ENCODE measurements at places on chromosomes 16 and 17. TPM values are rescaled to one million over a fixed set of nuclear protein-coding genes. Genes with fewer than 3 reads are reported as not detected.

ENO3 gene
- 5.1 TPM for total RNA-seq

FBXL16 gene
- total RNA-seq = 0.22 TPM

RBFOX1 gene
- total RNA-seq = not detected

NUP93 gene
- total RNA-seq = 124 TPM

DNA sequence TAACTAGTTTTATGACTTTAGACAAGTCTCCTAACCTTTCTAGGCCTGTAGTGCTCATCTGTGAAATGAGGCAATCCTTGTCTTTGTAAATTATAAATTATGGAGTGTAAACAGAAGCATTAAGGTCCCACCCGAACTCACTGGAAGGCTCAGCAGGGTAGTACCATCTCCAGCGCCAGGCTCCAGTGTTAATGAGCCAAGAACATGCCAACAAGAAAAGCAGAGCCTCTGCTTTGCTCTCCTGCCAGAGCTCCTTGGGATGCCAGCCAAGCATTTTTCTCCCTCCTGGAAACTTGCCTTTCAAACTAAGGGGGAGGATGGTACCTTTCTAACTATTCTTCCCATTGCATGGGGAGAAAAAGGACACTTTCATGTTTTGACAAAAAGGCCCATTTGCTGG lies 14.9 kb downstream of the LIMD2 start:
- DNase-seq = no peak

DNA sequence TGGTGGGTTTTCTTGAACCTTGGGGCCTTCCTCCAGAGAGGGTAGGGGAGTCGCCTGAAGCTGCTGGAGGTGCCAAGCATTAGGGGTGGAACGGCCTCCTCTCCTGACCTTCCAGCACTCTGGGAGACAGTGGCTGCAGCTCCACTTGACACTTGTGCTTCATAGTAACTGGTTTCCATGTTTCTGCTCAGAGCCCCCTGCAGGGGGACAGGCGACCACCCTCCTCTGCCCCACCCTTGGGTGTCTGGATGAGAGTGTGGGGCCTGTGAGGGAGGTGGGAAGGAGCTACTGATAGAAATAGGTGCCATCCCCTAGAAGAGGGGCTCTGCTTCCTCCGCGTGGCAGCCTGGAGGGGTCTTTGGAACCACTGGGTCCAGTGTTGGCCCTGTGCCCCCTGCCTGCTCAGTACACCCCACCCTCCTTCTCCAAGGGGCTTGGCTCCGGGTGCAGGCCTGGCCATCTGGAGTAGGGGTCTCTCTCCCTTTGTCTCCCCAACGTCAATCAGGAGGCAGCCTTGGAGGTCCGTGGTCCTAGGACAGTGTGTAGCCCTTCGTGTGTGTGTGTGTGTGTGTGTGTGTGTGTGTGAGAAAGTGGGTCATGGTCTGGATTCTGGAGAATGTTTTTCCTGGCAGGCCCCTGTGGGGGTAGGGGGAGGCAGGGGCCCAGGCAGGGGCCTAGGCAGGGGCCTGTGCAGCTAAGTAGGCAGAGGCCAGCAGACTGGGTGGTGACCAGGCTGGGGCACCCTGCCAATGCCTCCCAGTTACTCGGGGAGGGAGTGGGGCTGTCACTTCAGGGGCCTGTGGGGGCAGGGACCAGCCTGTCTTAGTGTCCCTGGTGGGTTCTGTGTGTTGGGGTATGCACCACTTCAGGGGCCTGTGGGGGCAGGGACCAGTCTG lies 4.9 kb downstream of the LASP1 start:
- DNase-seq = no peak

- no peak for DNase-seq
Measured at GRCh38 chr17:61149862-61150362, 249.7 kb upstream of the TBX2 start.

DNA sequence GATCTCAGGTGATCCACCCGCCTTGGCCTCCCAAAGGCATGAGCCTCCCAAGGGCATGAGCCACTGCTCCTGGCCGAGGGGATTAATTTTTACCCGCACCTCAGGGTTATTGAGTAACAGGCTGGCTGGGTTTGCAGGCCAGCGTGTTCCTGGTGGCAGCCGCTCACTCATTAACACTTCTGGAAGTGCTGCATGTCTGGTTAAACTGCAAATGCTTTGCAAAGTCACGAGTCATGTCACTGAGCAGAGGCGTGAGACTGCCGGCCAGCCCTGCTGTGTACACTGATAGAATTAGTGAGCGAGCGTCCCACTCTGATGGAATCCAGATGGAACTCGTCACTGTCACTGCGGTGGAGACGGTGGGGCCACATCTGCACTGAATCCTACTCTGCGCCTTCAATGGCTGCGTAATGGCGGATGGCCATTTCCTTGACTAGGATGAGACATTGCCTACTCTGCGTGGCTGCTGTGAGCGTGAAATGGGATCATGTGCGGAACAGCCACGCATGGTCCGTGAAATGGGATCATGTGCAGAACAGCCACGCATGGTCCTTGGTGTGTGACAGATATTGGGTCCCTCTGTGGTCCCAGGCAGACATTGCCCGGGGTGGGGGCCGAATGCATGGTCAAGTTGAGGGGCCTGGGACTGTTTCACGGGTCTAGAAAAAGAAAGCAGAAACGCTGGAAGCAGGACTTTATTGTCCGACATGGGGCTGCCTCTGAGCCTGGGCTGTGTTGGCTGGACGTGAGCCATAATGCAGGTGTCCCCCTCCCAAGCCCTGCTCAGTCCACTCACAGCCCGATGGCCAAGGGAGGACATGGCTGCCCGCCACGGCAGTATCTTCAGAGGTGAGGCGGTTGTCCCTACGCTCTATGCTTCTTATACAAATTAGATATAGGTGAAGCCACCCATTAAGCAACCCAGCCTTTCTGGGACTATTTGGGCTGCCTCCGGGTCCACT lies 740 bp upstream of the SLC5A10 start:
- DNase-seq = no peak

DNA sequence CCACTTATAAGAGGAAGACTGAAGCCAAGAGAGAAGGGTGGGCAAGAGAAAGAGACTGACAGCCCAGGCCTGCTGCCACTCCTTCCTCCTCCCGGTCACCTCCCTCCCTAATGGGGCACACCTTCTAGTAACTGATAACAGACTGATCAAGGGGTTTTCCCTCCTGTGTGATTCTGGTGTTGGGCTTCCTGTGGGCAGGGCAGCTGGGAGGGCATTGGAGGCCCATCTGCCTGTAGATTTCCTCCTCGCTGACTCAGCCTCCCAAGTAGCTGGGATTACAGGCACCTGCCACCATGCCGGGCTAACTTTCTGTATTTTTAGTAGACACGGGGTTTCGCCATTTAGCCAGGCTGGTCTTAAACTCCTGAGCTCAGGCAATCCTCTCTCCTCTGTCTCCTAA lies 16.2 kb downstream of the CA4 start:
- no peak for DNase-seq

- DNase-seq = no peak
Measured at GRCh38 chr17:76123749-76124581, 17.1 kb downstream of the FOXJ1 start.

DNA sequence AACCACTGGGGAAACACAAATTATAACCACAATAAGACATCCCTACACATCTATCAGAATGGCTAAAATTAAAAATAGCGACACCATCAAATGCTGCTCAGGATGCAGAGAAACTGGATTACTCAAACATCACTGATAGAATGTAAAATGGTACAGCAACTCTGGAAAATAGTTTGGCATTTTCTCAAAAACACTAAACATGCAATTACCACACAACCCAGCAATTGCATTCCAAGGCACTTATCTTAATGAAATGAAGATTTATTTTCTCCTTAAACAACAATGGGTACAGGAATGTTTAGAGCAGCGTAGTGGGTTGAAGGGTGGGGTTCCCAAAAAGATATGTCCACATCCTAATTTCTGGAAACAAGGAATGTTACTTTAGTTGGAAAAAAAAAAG lies 309.0 kb upstream of the PMFBP1 start:
- DNase-seq = peak; percentile 29

DNA sequence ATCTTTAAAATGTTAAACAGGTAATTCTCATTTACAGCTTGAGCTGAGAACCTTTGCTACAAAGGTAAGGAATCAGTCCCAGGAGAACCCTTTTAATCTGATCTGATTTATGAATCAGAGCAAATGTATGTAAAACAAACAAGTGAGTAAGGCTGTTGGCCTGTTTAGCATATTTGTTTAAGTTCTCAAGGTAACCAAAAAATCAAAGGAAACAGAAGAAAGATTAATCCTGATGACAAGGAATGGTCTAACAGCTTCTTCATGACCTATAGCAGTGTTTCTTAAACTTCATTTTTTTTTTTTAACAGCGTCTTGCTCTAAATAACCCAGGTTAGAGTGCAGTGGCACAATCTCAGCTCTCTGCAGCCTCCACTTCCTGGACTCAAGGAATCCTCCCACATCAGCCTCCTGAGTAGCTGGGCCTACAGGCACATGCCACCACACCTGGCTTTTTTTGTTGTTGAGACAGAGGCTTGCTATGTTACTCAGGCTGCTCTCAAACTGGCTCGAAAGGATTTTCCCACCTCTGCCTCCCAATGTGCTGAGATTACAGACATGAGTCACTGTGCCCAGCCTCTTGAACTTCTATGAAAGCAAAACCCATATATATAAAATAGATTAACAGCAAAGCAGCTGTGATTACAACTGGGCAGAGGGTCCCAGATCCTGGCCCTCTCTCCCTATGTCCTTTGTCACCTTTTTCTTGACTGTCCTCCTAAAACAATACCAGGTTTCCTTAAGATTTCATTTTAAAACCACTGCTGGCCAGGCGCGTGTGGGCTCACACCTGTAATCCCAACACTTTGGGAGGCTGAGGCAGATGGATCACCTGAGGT lies 5.1 kb upstream of the JPT1 start:
- DNase-seq = peak; percentile 35

DNA sequence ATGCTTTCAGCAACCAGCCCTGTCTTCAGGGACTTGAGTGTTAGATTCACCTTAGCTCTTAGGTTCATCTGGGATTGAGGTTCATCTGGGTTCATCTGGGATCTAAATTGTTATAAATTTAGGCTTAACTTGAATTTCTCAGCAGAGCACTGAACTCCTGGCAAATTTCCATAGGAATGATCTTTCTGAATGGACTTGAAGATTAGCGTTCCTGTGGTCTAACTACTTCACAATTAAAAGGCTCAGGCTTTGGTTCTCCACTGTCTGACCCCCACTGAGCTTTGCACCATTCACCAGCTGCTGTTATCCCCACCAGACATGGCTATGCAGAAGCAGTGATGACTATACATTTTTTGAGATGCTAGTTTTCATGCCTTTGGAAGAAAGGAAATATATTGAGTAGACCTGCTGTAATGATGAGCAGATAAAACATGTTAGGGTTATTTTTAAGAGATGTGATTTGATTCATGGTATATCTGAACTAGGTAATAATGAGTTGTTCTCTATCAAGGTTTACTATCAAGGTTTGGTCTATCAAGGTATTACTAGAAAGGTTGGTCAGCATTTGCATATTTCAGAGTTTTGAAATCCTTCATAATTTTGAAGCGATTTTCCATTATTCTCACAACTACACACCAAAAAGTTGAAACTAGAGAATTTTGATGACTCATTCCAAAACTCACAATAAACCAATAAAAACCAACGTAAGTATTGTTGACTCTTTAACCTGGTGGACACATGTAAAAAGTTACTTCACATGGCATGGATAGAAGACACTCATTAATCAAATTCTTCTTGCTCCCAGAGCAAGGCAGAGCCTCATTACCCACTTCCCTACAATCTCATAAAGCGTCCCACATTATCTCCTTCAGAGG lies 71.7 kb downstream of the SNX11 start:
- no peak for DNase-seq

- DNase-seq = peak; percentile 79
Measured at GRCh38 chr17:68437979-68438822, 19.1 kb downstream of the WIPI1 start.

- peak; percentile 85 for DNase-seq
Measured at GRCh38 chr16:84774810-84775209, 45.0 kb upstream of the CRISPLD2 start.

DNA sequence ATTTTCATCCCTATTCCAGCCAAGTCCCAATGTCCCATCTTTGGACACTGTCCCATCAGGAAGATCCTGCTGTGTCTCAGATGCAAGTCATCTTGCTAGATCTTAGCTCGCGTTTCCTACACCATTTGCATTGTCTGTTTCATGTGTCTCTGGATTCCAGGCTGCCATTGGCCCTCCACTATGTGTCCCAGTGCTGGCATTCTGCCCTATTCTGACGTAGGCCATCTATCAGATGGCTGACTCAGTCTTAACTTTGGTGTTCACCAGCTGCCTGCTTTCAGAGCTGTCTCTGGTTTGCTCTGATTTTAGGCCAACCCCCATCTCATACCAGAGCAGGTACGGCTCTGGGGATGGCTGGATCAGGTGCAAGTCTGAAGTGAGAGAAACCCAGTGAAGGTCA lies 300.9 kb upstream of the ASIC2 start:
- no peak for DNase-seq

GRCh38 chr16:63745456-63745855 lies 1376.4 kb downstream of the CDH11 start:
- no peak for DNase-seq

DNA sequence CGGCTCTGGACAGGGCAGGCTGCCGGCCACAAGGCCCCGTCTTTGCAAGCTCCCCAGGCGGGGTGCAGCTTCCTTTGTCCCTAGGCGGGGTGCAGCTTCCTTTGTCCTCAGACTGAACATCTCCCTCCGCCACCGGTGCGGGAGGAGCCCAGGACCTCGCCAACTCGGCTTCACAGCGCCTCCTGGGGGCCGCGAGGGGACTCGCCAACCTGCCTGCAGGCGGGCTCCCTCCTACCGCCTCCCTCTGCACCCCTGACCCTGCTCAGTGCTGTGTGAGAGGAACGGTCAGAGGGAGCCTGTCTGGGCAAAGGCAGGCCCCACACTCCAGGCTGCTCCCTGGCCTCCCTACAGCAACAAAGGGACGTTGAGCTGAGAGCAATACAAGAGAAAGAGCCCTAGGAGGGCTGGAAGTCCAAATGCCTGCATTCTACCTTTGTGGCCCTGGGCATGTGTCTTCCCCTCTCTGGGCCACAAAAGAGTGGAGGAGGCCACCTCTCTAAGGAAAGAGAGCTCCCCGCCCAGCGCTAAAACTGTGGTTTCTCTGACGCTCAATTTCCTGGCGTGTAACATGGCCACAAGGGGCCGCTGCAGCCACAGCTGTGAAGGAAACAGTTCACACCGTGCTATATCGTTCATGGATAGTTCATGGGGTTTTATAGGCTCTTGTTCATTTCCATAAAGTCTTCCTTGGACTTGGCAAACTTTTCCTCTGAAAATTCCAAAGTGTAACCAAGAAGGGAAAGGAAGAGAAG lies 20.9 kb upstream of the KRT19 start:
- DNase-seq = peak; percentile 74

GRCh38 chr17:78197147-78197832 lies 10.1 kb downstream of the AFMID start:
- no peak for DNase-seq

All from endothelial cell of umbilical vein (primary cell).